ENCODE measurements at places on chromosomes 4 and X. TPM values are rescaled to one million over a fixed set of nuclear protein-coding genes. Genes with fewer than 3 reads are reported as not detected.

- no peak for DNase-seq
These were observed 9.5 kb downstream of the ADH4 start for GRCh38 chr4:99134586-99134985.

DNA sequence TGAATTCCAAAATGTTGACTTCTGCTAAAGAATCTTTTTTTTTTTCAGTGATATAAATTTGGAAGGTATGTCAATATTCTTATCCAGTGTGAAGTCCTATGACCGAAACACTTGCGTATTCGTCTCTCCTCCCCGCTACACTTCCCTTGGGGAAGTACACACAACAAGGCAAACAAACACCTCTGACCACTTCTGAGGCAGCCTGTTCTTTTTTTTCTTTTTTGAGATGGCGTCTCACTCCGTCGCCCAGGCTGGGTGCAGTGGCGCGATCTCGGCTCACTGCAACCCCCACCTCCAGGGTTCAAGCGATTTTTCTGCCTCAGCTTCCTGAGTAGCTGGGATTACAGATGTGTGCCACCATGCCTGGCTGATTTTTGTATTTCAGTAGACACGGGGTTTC lies 78.1 kb upstream of the DHRSX start:
- no peak for DNase-seq

GRCh38 chrX:47200385-47201150 lies 6.9 kb downstream of the UBA1 start:
- DNase-seq, result no peak

The AMBN gene
- total RNA-seq, result not detected

All from Karpas-422 (cell line).